Activated naive CD8-positive, alpha-beta T cell treated with anti-CD3 and anti-CD28 coated beads, Interleukin-2, amount 50 U/mL, for 16 hours (primary cell): ENCODE measurements at places on chromosomes 7 and 10.

GRCh38 chr10:106402458-106402857, 762.0 kb downstream of the SORCS1 start:
- no peak for DNase-seq

DNA sequence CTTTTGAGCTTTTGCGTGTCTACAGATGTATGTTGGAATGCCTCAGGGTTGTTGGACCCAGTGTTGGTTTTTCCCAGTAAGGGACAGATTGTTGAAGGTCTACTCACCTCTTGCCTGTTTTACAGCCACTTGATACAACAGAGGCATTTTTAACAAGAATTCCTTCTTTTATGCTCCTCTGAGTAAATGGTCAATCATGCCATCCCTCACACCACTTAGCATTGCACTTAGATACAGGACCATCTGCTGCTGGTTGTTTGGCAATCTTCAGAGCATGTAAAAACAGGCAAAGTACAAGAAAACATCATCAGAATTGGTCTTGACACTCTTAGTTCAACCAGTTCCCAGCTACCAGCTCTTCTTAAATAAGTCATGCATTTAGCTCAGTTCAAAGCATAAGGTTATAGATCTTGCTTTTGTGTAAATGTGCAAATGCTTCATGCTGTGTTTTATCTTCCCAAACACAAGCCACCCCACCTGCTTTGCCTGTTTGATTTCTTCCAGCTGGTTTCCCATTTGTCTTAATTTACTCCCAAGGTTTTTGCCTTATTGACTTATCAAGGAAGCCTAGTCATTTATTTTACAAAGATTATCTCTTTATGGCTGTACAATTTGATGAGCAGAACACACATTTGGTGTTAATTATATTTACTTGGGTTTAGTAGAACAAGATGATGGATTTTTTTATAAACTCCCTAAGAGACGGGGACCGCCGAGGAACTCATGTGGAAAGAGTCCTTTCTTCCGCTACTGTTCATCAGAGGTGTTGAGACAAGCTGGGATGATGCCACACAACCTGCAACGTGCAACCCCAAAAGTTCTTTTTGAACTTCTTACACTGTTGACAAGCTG, 136.6 kb downstream of the AHR start:
- no peak for DNase-seq

- DNase-seq: no peak
Measured at GRCh38 chr7:130985361-130985760, 251.4 kb upstream of the KLF14 start.

- DNase-seq: no peak
Measured at GRCh38 chr10:88901206-88901983, 21.4 kb downstream of the STAMBPL1 start.

GRCh38 chr10:112658900-112659638, 212.1 kb downstream of the VTI1A start:
- DNase-seq: no peak

- DNase-seq: no peak
Measured at GRCh38 chr7:104922182-104923009, 91.6 kb upstream of the KMT2E start.

DNA sequence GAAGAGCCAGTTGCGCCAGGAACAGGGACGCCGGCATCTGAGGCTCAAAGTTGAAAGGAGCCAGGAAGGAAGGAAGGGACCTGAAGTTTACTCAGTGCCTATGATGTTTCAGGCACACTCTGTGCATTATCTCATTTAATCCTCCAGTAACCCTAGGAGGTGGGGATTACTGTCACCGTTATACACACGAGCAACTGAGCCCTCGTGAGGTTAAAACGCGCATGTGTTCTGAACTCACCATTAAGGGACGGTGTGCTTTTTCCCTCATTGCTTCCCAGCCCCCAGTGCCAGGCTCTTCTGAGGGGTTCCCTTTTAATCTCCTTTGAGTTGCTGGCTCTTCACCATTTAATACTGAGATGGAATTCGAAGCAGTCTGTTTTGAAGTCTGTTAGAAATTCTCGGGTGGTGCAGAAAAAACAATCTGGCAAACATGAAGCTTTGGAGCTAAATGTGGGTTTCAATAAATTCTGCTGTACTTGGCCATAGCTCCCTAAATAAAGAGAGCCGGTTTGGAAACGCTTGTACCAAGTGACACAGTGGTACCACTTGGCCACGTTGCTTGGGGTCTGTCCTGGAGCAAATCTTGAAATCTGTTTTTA, 102.2 kb downstream of the TAX1BP1 start:
- no peak for DNase-seq

DNA sequence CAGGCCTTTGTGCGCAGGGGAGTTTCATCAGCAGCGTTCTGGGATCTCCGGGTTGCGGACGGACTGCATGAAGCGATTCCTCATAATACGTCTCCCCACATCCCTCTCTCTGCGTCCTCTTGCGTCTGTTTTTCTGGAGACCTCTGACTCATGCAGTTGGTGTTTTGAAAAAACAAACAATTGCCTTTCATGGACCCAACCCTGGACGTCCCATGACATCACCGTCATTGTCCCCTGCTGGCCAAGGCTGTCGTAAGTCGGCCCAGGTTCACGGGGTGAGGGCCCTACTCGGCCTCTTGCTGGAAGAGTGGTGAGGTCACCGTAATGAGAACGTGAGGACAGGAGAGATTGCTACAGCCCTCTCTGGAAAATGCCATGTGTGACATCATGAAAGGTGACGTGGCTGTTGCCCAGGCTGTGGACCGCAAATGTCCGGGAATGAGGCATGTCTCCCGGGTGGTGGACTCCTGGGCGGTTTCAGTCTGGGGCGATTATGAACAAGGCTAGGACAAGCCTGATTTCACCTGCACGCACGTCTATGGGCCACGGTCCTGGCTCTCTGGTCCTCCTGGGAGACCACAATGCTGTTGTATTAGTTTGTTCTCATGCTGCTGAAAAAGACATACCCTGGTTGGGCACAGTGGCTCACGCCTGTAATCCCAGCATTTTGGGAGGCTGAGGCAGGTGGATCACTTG, 9.8 kb upstream of the MAFK start:
- no peak for DNase-seq

GRCh38 chr10:74322565-74322964, 171.5 kb downstream of the ADK start:
- DNase-seq: no peak

DNA sequence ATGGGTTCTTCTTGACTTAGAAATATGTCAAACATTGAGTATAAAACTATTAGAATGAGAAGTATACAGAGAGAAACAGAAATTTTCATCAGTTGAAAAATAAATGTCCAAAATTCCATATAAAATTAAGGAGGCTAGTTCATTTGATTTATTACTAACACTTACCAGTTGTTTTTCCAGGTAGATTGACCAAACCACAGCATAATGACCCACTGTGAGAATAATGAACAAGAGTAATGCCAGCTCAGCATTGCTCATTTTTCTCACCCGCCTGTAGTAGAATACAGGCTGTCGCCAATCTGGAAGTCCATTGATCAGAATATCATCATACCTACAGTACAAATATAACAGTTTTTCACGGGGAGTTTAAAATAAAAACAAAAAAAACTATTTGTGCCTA, 82.9 kb downstream of the DNAJC1 start:
- DNase-seq: no peak

- no peak for DNase-seq
Measured at GRCh38 chr7:133479456-133480065, 226.7 kb downstream of the EXOC4 start.

- DNase-seq: no peak
Measured at GRCh38 chr7:143052041-143052440, at the start of gene OR6V1. OR6V1 (plus strand) TSS chr7:143052341; CDS start chr7:143052341, 0 bp downstream.
